ENCODE measurements at places on chromosomes 12 and 14.

- DNase-seq: no peak
These were observed 3.2 kb downstream of the MLXIP start for GRCh38 chr12:122081697-122082221.

GRCh38 chr12:31316891-31317290, 9.1 kb downstream of the SINHCAF start:
- no peak for DNase-seq

- DNase-seq: no peak
These were observed 67.9 kb downstream of the FAR2 start for GRCh38 chr12:29216797-29217575.

GRCh38 chr14:24137529-24138395, 1.8 kb downstream of the PSME1 start:
- DNase-seq: no peak

- no peak for DNase-seq
These were observed 365 bp upstream of the TPI1 start for GRCh38 chr12:6866920-6867412.

- DNase-seq: no peak
These were observed 1.0 kb downstream of the CD9 start for GRCh38 chr12:6201213-6201608.

DNA sequence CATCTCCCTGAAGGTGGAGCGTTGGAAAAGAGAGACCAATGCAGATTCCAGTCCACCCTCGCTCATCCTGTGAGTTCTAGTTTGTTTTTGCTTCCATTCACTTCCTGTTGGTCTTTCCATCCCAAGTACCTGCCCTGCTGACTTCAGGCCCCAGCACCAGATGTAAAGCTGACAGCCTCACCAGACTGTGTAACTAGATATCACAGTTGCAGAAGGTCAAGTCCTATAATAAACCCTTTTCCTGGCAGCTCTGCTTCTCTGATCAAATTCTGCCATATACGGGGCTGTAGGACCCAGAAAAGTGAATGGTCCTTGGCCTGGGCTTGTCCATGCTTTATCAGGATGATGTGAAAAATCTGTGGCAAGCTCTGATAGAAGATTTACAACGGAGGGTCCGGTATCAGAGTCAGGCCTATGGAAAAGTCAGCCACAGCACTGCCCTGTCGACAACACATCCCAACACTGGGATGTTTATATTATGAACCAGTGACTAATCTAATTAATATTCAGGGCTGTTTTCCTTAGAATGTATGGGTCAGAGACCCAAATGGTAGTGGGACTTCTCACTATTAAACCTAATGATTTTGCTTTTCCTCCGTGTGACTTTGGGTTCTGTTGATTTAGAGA, 42.1 kb downstream of the CCDC175 start:
- no peak for DNase-seq

DNA sequence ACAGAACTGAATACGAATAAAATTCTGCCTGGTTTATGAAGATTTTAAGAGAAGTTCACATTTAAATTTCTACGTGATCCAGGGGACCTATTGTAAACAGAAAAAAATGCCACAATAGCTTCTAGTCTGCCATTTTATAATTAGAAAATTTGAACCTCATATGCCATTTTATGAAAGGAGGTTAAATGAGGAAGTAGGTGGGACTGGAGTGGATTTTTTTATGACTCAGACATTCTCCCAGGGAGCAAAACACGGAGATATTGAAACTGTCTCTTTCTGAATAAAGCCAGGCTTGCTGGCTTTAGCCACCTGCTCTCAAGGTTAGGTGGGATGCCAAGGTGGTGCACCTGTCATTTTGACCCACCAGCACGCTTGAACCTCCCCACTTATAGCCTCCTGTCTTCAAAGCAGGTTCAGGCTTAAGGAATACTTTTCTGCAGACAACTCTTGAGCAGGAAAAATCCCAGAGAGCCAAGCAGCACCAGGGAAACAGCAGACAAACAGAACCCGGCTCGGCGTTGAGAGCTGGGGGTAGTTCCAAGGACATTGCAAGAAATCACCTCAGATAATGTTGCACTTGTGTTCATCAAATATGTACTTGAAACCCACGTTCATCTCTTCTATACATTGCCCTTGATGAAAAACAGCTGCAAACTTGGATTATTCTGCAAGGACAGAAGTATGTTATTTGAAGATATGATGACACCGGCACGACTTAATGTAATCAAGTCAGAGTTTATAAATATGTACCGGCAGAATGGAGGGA, 203.7 kb downstream of the PPM1H start:
- DNase-seq: no peak

- DNase-seq: no peak
These were observed 12.9 kb downstream of the NYNRIN start for GRCh38 chr14:24411443-24412389.

DNA sequence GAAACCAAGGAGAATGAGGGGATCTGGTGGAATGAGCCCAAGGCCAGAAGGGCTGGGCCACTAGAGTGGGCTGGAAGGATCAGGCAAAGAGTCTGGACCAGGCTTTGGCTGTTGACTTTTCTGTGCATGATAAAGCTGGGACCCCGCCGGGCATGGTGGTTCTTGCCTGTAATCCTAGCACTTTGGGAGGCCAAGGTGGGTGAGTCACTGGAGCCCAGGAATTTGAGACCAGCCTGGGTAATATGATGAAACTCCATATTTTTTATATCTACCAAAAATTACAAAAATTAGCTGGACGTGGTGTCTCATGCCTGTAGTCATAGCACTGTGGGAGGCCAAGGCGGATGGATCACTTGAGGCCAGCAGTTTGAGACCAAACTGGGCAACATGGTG, 393 bp upstream of the KLHL33 start:
- no peak for DNase-seq

DNA sequence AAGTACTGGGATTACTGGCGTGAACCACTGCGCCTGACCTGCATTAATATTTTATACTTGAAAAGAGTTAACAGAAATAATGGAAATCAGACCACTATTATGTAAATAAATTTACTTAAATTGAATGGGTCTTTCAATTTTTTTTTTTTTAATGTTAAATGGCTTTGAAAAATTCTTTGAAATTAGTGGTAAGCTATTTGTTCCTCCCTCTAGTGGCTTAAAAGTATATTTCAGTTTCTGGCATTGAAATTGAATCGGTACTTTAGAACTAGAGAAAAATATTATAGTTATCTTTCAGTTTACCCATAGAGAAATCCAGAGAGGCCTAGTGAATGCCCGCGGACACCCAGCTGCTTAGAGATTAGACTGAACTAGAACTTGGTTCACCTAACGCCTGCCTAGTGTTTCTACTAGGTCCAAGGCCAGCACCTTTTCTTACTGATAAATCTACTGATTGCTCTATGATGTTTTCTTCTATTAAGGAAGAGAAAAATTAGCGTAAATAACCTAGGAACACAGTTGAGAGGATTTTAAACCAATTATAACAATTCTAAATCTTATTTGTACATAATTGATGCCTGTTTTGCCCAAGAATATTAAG, 106.5 kb downstream of the EML1 start:
- DNase-seq: no peak

DNA sequence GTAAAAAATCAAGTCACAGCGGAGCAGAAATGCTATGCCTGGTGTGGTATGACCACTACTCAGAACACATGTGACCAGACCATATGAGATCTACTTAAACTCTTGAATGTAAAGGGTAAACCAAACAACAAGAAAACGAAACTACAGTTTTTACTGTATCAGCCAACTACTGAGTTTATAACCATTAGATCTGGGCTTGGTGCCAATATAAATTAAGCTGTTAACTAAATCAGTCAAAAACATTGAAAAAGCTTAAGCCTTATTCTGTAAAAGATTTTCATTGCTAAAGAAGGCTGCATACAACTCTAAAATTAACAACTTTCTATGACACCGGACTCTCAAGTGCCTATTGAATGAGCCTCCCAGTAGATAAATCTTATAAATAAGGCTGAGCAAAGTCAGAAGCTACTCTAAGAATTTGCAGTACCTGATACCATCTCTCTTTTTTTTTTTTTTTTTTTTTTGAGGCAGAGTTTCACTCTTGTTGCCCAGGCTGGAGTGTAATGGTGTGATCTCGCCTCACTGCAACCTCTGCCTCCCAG, 35.4 kb downstream of the SPTLC2 start:
- no peak for DNase-seq

DNA sequence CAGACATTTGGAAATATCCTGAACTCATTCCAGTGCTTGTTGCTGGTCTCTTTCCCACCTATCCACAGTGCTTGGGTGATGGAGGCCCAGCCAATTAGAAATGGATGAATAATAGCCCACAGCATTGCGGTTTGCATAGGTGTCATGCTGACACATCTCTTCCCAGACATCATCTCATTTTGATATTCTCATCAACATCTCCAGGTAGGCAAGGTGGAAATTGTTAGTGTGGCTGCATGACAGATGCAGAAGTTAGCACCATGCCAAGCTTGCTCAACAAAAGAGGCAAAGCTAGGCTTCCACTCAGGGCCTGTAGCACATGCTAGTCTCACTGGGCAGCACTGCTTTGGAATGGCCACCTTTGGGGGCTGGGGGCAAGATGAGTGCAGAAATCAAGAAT, 1118.9 kb downstream of the VRK1 start:
- no peak for DNase-seq

- DNase-seq: no peak
These were observed 877.6 kb upstream of the SEL1L start for GRCh38 chr14:82411298-82411697.

DNA sequence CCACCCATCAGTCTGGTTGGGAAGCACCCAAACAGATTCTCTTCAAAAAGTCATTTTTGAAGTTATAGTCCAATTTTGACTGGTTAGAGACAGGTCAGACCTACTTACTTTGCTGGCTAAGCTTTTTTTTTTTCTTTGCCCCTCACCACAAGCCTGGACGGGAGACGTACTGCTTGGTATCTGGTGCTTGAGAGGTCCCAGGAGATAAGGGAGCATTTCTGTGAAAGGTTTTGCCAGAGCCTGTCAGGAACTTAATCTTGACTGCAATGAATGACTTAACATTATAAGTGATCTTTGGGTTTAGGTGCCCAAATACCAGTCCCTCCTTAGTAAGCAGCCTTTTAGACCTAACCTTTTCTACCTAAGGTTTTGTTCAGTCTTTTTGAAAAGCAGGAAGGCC, 6.3 kb downstream of the MTHFD1 start:
- DNase-seq: no peak

DNA sequence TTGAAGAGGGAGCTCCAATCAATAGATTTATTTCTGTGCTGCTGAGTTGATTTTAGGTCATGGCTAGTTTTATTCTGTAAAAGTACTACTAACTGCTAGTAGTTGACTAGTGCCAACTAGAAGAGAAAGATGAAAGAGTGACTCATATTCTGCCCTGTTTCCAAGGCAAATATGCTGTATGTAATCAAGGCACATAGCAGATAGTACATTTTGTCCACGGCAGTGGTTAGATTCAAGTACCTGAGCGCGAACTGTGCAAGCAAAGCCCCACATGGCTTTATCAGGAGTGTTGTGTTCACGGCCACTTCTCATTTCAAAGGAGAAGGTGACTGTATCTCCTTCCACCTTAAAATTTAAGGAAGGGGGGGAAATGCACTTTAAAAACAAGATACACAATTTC, 126.8 kb downstream of the TRAFD1 start:
- no peak for DNase-seq

GRCh38 chr12:105595440-105595839, 264.9 kb downstream of the C12orf75 start:
- DNase-seq: no peak

DNA sequence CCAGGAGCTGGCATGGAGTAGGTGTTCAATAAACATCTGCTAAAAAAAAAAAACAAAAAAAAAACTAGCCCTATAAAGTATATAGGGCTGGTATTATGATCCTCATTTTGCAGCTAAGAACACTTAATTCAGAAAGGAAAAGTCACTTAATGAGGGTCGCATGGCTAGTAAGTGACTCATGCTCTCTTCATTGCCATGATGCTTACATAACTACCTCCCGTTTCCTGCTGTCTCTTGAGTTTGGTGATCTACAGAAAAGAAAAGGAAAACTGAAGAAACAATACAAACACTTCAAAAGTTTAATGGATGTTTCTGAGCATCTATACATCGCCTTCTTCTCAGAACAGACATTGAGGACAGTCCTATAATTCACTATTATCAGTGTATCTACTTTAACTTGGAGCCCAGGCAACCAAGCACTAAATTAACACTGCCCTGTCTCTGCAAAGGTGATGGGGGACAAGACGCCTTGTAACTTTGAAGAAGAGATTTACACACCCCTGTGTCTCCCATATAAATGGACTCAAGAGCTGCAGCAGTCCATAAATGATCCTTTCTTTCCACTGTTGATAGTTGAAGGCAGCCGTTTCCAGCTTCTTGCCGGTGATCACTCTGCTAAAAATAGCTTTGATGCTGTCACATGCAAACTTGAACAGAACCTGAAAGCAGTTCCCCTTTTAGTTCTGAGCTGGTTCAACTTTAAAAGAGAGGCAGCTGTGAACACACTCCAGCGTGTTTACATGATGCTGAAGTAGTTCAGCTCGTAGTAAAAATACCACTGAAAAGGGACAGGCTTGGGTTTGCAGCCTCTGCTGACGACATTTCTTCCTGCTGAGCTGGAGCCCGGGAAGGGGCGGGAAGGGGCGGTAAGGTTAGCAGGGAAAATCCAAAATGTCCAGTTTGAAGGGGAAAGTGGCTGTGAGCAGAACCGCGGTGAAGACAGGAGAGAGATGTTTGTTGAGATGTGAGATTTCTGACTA, 113.3 kb downstream of the FOXN3 start:
- DNase-seq: no peak

DNA sequence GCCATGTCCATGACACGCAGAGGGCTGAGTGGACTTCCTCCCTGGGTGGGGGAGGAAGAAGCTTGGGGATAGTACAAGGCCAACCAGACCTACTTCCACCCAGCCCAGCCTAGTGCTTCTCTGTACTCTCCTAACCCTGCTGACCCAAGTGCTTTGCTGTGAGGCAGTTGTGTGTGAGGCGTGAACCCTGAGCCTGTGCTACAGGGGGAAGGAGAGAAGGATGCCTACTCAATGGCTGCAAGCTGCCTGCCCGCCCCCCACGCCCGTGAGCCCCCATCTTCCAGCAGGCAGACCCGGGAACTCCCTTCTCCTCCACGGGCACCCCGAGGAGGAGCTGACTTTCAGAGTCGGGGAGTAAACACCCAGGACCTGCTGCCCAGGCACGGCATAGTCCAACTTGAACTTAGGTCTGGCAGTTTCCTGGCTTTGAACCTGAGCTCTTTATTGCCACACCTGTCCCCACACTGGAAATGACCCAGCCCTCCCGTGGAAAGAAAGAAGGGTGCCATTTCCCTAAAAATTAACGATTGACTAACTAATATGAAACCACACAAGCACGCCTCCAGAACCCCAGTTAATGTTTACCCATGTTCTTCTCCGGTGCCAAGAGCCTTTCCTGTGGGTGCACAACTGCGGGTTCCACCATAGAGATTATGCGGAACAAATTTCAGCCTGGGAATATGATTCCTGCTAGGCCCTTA, 10.8 kb downstream of the ALDH2 start:
- no peak for DNase-seq
